KG1 (cell line): ENCODE measurements at places on chromosomes 11 and 22.

GRCh38 chr11:73914284-73914683, 36.5 kb upstream of the DNAJB13 start:
- DNase-seq: no peak

- no peak for DNase-seq
These were observed 26.3 kb downstream of the RTN4R start for GRCh38 chr22:20241579-20242392.

- DNase-seq: no peak
These were observed 51.2 kb upstream of the ELF5 start for GRCh38 chr11:34564807-34565241.

- DNase-seq: peak; percentile 54
These were observed at the start of gene DGKZ for GRCh38 chr11:46346886-46347636. DGKZ (plus strand) TSS chr11:46347463; CDS start chr11:46347660, 197 bp downstream.

DNA sequence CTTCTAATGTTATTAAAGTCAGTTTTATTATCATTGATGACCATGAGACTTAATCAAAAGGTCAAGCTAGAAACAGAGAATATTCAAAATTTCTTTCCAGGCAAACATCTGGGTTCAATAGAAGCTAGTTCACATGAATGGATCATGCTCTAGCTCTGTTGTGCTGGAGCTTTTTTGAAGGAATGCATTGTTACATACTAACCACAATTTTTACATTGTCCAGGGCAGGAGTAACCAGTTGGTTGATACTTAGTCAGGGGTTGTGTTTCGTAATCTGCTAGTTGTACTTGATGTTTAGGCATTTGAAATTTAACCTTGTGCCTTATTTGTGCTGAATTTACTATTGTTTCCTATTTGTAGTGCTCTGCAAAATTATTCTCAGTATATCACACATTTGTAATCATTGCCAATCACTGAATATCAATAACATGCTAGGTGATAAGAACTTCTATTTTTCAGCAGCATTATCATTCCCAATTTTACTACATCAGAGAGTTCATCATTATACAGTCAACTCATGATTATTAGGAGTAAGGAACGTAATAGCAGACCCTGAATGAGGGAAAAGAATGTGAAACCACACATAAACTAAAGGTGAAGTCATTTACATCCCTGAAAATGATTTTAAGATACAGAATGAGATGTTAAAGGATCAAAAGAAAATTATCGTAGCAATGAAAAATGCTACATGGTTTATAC, 23.2 kb downstream of the NF2 start:
- no peak for DNase-seq

GRCh38 chr11:99240192-99241030, 219.7 kb downstream of the CNTN5 start:
- no peak for DNase-seq

DNA sequence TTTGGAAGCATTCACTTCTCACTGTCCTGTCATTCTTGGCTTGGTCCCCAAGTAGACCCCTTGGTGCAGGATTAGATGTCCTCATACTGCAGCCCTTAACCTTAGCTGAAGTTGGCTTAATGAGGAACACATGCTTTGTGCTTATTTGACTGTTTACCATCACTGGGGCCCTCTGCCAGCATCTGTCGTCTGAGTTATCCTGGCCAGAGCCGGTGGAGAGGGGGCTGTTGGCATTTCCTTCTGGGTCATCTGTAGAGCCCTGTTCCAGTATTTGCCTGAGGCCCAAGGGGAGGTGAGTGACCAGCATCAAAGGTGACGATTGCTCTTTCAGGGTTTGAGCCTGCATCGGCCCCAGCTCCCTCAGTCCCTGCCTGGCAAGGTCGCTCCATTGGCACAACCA, 126.4 kb upstream of the RASSF10 start:
- DNase-seq: no peak

DNA sequence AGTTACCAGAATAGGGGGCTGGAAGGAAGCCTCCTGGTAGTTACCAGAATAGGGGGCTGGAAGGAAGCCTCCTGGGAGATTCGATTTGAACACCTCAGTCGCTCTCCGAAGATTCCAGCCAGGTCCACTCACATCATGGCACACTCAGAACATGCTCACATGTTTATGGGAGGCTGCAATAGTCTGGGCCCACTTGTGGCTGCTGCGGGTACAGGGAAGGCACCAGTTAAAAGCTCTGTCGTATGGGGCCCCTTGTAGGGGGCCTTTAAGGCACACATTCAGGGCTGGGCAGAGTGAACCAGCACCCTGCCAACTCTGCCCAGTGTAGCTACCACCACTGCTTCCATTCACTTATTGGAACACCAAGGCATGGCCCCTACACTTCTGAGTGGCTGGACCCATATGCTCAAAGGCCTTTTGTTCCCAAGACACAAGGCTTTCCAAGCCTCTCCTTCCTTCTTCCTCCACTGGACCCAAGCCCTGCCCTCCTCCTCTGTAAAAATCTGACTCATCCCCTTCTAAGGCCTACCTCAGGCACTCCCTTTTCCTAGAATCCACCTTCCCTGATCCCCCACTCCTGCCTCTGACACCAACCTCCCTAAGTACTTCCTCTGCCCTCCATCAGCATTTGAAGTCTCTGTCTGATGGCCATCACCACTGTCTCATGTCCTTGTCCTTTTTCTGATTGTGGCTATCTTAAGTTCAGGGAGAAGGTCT, 28.0 kb downstream of the USP35 start:
- no peak for DNase-seq

DNA sequence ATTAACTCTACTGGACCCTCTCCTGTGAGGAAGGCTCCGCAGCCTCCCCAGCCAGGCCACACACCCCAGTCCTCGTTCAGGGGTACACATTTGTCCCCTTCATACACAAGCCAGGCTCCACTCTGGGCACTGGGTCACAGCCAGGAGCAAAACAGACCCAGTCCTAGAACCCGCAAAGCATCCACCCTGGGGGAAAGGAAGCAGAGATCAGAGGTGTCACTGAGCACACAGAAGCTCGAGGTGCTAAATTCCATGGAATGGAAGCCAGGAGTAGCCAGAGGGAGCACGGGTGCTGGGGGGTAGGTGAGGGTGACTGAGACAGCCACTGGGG, 43.6 kb upstream of the TH start:
- no peak for DNase-seq

DNA sequence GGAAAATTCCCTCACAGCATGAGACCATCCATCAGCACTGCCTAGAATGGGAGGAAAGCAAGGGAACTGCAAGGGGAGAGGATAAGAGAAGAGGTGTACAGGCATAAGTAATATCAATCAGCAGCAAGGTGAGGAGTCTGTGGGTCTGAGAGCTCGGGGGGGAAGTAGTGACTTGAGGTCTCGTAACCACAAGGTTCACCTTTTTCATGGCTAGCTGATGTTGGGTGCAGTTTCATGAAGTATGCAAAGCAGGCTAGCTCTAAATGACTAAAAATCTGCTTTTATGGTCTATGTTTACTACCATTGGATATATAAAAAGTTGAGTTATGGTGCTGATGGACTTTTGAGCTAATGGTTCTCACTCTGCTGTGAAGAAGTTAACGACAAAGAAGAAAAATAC, 35.8 kb downstream of the OR4C6 start:
- DNase-seq: no peak

- DNase-seq: no peak
These were observed at the start of gene TAGLN for GRCh38 chr11:117199053-117199915. TAGLN (plus strand) TSS chr11:117199370; CDS start chr11:117203014, 3,644 bp downstream.

- no peak for DNase-seq
These were observed 119.4 kb downstream of the TTC28 start for GRCh38 chr22:28560046-28560742.

DNA sequence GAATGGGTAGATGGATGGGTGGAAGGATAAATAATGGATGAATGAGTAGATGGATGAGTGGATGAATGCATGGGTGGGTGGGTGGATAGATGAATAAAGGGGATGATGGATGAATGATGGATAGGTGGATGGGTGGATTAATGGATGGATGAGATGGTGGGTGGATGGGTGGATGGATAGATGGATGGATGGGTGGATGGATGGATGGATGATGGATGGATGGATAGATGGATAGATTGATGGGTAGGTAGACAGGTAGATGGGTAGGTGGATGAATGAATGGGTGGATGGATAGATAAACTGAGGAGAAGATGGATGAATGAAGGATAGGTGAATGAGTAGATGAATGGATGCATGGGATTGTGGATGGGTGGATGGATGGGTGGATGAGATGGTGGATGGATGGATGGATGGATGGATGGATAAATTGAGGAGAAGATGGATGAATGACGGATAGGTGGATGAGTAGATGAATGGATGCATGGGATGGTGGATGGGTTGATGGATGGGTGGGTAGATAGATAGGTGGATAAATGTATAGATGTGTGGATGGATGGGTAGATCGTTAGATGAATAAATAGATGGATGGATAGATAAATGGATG, 331.3 kb downstream of the MN1 start:
- DNase-seq: no peak

GRCh38 chr22:48701296-48702030, 1126.2 kb downstream of the BRD1 start:
- DNase-seq: no peak

DNA sequence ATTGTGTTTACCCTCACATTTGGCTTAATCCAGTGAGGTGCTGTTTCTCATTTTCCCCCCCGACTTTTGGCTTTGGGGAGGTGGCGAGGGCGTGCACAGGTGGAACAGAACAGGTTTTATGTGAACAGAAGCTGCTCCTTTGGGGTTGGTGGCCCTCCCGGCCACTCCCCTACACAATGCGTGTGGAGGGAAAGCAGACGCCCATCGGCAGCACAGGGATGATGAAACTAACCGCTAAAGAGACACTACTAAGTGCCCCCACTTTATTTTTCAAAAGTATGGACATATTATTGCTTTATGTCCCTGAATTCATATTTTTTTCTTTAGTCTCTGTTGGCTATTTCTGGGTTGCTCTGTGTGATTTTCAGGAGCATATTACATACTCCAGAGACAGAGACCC, 160.9 kb downstream of the ENTHD1 start:
- no peak for DNase-seq

GRCh38 chr22:40504285-40505249, 132.0 kb downstream of the MRTFA start:
- no peak for DNase-seq

GRCh38 chr22:44600207-44600785, 101.7 kb upstream of the PRR5 start:
- no peak for DNase-seq

- no peak for DNase-seq
These were observed 190.7 kb upstream of the NCAM1 start for GRCh38 chr11:112770487-112770886.

DNA sequence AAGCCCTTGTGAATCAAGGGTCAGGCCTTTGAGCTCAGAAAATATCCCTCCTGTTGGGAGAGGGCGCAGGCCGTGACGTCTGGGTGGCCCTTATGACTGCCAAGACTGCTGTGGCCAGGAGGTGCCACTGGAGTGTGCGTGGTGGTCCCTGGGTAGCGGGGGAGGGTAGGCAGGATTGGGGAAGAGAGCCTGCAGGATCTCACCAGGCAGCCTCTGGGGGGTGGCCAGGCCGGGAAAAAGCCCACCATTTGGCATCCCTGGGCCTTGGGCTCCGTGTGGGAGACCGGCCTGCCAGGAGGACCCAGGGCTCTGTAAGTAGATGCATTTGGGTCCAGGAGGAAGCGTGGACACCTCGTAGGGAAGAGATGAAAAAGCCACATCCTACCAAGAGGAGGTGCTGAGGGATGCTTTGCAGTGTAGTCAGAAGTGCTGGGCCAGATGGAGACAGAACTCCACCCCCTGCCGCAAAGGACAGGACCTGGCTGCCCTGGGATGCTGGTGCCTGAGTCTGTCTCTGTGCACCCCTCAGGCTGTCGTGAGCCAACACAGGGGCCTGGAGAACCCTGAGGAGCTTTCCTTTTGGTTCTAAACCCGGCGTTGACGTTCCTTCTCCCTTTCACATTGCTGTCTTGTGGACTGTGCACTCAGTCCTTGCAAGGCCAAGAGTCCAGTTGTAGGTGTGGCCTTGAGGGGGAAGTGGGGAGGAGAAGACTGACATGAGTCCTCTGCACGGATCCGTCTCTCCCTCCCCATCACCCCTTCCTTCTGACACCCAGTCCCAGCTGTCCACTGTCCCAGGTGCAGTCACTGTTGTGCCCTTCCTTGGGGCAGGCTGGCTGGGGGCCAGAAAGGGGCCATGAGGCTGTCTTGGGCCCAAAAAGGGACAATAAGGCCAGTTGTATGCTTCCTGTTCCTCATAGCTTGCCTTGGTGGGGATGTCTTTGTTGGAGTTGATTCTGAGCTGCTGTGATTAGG, 12.7 kb upstream of the MIEF1 start:
- no peak for DNase-seq

GRCh38 chr22:50605613-50606074, 5.1 kb downstream of the MAPK8IP2 start:
- DNase-seq: no peak

DNA sequence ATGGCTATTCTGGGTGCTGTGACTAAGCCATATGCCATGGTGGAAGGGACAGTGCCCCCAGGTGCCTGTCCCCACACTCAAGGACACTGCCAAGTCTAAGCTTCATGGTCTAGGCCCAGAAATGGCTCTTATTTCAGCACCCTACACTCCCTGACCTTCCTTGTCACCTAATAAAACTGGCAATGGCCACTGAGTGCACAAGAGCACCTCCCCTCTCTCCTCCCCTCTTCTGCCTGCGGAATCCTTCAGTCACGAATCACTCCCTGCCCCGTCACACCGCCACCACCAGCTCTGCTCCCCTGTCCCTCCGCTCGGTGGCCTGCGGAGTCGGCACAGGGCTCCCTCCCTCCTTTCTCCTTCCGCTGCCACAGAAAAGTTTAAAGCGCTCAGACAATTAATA, 19.0 kb upstream of the LMO1 start:
- DNase-seq: no peak

DNA sequence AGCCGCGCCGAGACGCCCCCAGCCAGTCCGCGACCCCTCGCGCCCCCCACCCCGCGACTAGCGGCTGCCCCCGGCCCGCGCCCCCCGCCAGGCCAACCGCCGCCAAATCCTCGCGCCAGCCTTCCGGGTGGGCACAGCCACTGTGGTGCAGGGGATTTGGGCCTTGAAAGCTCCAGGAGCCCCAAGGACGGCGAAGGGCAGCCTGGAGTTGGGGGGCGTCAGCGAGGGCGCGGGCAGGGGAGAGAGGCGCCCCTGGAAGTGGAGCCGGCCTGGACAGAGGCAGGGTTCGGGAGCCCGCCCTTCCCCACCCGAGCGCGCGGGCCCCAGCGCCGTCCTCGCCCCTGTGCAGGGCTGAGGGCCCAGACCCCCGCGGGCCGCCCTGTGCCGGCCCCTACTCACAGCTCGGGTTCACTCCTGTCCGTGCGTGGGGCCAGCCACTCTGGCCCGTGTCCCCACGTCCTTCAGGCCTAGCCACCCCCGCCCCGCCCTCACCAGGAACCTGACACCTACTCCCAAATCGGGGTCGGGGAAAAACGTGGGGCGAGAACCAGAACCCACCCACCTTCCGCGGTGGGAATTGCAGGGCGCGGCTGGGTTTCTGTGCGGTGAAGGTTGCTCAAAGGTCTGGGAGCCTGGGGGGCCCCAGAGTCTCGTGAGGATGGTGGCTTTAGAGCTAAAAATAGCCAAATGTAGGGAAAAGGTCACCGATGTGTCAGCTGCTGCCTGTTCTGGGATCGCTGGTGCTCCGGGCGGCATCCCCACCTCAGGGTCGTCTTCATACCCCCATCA, at the start of gene CPT1B:
Gene CPT1B, minus strand, starts transcription at position 441 of the 789 bp plus-strand sequence. CDS start 512 bp downstream, outside the sequence.
- no peak for DNase-seq

- no peak for DNase-seq
These were observed 24.1 kb downstream of the ZNRF3 start for GRCh38 chr22:28907311-28908008.
